ENCODE measurements at places on chromosomes 5 and 9. TPM values are rescaled to one million over a fixed set of nuclear protein-coding genes. Genes with fewer than 3 reads are reported as not detected.

Gene FOXD4L4
- not detected for polyA plus RNA-seq

- DNase-seq: no peak
Measured at GRCh38 chr5:142411656-142412425, 87.0 kb upstream of the SPRY4 start.

DNA sequence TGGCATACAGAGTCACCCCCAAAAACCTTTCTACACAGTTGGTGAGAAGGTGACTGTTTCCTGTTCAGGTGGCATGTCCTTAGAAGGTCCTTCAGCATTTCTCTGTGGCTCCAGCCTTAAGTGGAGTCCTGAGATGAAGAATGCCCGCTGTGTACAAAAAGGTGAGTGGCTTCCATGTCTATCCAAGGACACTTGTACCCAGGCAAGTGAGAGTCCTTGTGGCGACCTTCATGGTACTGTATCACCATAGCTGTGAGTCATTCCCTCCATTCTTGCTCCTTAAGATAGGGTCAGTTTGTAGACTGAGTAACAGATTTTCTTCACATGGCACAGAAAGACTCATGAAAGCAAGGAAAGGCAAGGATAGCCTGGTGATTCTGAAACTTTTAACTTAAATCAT is 63.1 kb downstream of the C7 start:
- no peak for DNase-seq

DNA sequence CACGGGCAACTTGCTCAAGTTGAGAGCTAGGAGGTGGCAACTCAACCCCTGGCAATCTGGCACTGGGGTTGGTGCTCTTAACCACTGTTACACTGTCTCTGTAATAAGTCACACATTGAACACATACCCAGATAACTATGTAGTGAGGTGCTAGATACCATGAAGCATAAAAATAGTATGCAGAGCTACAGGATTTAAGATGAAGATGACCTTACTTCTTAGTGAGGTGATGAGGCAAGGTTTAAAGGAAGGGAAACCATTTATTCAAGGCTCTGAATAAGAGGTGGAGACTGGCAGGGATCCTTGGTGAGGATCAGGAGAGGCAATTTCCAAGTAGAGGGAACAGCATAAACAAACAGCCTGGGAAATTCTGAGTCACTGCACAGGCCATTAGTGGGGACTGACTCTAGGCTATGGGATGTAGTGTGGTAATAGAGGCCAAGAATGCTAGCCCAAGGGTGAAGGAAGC is 67.6 kb upstream of the NR3C1 start:
- DNase-seq: no peak

GRCh38 chr5:67238191-67238590 is 41.6 kb upstream of the CD180 start:
- DNase-seq: peak; percentile 83

- DNase-seq: no peak
Measured at GRCh38 chr5:56674441-56674840, 140.9 kb upstream of the MAP3K1 start.

- no peak for DNase-seq
Measured at GRCh38 chr9:118962426-118962825, 406.8 kb downstream of the BRINP1 start.

GRCh38 chr9:94586814-94587213 is 6.8 kb downstream of the FBP2 start:
- DNase-seq: no peak

GRCh38 chr5:57175551-57176309 is 1.9 kb downstream of the GPBP1 start:
- DNase-seq: no peak

- DNase-seq: no peak
Measured at GRCh38 chr5:32942225-32942989, 231.3 kb downstream of the NPR3 start.
